ENCODE measurements at places on chromosomes 16 and 17. TPM values are rescaled to one million over a fixed set of nuclear protein-coding genes. Genes with fewer than 3 reads are reported as not detected.

STH gene
- not detected for total RNA-seq

SALL1 gene
- 20.7 TPM for total RNA-seq

PRR15L gene
- total RNA-seq: 0.26 TPM

CASKIN1 gene
- 0.25 TPM for total RNA-seq

TEKT1 gene
- total RNA-seq: 19.3 TPM

PLCG2 gene
- 4.8 TPM for total RNA-seq

ITGB4 gene
- 22.5 TPM for total RNA-seq

TPSAB1 gene
- total RNA-seq: 0.83 TPM

STX1B gene
- 1.2 TPM for total RNA-seq

RNF222 gene
- total RNA-seq: not detected

MYH2 gene
- not detected for total RNA-seq

CCL8 gene
- 0.48 TPM for total RNA-seq

OR4D1 gene
- not detected for total RNA-seq

ZMYND15 gene
- 0.36 TPM for total RNA-seq

FAM117A gene
- 21.4 TPM for total RNA-seq

ZNF205 gene
- 16.2 TPM for total RNA-seq

PPP1R27 gene
- total RNA-seq: not detected

CDH15 gene
- total RNA-seq: 0.40 TPM

ZSCAN32 gene
- 11.9 TPM for total RNA-seq

HES7 gene
- total RNA-seq: 0.11 TPM

CCL14 gene
- 15.1 TPM for total RNA-seq

MYH8 gene
- not detected for total RNA-seq

EXOC3L1 gene
- total RNA-seq: 8.3 TPM

KRT20 gene
- not detected for total RNA-seq

SEPTIN1 gene
- total RNA-seq: 8.2 TPM

CLEC16A gene
- total RNA-seq: 16.5 TPM

MMP28 gene
- total RNA-seq: 1.4 TPM

ICAM2 gene
- 29.0 TPM for total RNA-seq

WFDC1 gene
- 2.9 TPM for total RNA-seq

ABCC12 gene
- not detected for total RNA-seq

CD300LB gene
- 0.13 TPM for total RNA-seq

TAT gene
- total RNA-seq: 0.34 TPM

Measured in ovary (tissue), 10 donors.